ENCODE measurements at places on chromosomes 7 and 10. TPM values are rescaled to one million over a fixed set of nuclear protein-coding genes. Genes with fewer than 3 reads are reported as not detected.

VGF gene
- not detected for total RNA-seq

TACR2 gene
- 0.66 TPM for total RNA-seq

CAV2 gene
- 311 TPM for total RNA-seq

ACADSB gene
- total RNA-seq = 22.6 TPM

LRMDA gene
- 11.1 TPM for total RNA-seq

TEX47 gene
- total RNA-seq = not detected

CPA4 gene
- 2.0 TPM for total RNA-seq

PCLO gene
- total RNA-seq = 5.3 TPM

CNPY1 gene
- total RNA-seq = not detected

GRCh38 chr7:32042900-32043299 lies 27.3 kb downstream of the PDE1C start:
- H3K27me3 ChIP-seq = no peaks in the 10 kb centered on the region
- no peaks in the 10 kb centered on the region for H3K4me1 ChIP-seq
- DNase-seq = no peak

- H3K36me3 ChIP-seq = no peaks in the 10 kb centered on the region
- no peaks in the 10 kb centered on the region for H3K4me1 ChIP-seq
- no peaks in the 10 kb centered on the region for H3K27me3 ChIP-seq
- no peak for DNase-seq
- H3K27ac ChIP-seq = no peak overlapping the region
Measured at GRCh38 chr10:98384531-98385133, 30.4 kb downstream of the PYROXD2 start.

DNA sequence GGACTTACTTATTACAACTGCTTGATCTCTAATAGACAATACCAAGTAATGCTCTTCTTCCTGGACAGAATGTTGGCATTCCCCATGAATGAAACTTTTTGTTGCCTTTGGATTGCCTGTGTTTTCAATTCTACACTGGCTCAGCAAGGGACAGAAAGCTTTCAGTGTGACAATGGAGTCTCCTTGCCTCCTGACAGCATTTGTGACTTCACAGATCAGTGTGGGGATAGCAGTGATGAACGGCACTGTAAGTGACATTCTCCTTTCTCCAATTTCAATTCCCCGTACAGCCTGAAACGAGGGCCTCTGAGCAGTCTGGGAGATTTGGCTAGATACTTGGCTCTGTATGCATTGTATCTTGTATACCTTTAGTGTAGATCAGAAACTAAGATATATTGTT lies 290 bp downstream of the MALRD1 start:
- no peak overlapping the region for H3K4me3 ChIP-seq
- H3K27me3 ChIP-seq = no peaks in the 10 kb centered on the region
- H3K36me3 ChIP-seq = no peaks in the 10 kb centered on the region
- DNase-seq = no peak
- no peaks in the 10 kb centered on the region for H3K4me1 ChIP-seq

GRCh38 chr10:61662794-61663259 lies at the start of gene CABCOCO1:
CABCOCO1 (plus strand) TSS chr10:61662929; CDS start chr10:61662973, 44 bp downstream.
- H3K36me3 ChIP-seq = no peaks in the 10 kb centered on the region
- peak within 1 kb of the TSS; percentile 68 for H3K27ac ChIP-seq
- DNase-seq = peak; percentile 61
- H3K27me3 ChIP-seq = no peaks in the 10 kb centered on the region

DNA sequence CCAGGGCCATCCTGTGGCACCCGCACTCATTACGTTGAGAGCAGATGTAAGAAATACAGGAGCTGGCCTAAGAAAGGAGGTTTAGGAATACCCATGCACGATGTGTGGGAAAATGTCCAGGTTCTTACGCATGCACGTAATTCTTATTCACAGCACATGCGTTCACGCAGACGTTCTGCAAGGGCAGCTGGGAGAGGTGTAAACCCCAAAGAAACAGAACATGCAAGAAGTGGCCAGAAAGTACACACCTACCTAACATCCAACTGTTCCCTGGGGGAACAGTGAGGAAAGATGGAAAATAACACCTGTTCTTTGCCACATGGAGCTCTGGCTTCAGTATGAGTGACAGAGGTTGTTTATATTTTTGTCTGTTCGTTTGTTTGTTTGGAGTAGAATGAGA lies 285.6 kb downstream of the PRPF18 start:
- H3K27ac ChIP-seq = no peak overlapping the region
- H3K4me3 ChIP-seq = no peak overlapping the region
- no peaks in the 10 kb centered on the region for H3K4me1 ChIP-seq
- H3K27me3 ChIP-seq = no peaks in the 10 kb centered on the region

GRCh38 chr10:121244818-121245217 lies 353.4 kb downstream of the FGFR2 start:
- peaks cover 4% of the 10 kb centered on the region for H3K27me3 ChIP-seq
- no peaks in the 10 kb centered on the region for H3K36me3 ChIP-seq
- no peaks in the 10 kb centered on the region for H3K4me1 ChIP-seq

DNA sequence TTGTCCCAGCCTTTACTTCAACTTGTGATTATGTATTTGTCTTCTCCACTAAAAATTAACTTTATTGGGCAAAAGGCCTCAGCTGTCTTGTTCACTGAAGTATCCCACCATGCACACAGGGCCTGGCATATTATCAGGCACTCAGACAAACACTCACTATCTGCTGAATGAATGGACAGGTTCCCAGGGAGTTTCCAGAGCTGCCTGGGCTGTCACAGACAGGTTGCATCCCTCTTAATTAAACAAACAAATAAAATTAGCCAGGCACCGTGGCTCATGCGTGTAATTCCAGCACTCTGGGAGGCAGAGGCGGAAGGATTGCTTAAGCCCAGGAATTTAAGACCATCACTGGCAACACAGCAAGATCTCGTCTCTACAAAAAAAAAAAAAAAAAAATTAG lies 1.5 kb upstream of the TSPAN14 start:
- H3K4me1 ChIP-seq = no peaks in the 10 kb centered on the region
- H3K36me3 ChIP-seq = no peaks in the 10 kb centered on the region
- H3K27me3 ChIP-seq = no peaks in the 10 kb centered on the region
- no peak for DNase-seq
- H3K4me3 ChIP-seq = no peak overlapping the region

- no peak for DNase-seq
- no peak overlapping the region for H3K27ac ChIP-seq
- H3K36me3 ChIP-seq = no peaks in the 10 kb centered on the region
- no peak overlapping the region for H3K4me3 ChIP-seq
- no peaks in the 10 kb centered on the region for H3K4me1 ChIP-seq
- no peaks in the 10 kb centered on the region for H3K27me3 ChIP-seq
Measured at GRCh38 chr10:65518379-65518778, 1407.5 kb upstream of the LRRTM3 start.

DNA sequence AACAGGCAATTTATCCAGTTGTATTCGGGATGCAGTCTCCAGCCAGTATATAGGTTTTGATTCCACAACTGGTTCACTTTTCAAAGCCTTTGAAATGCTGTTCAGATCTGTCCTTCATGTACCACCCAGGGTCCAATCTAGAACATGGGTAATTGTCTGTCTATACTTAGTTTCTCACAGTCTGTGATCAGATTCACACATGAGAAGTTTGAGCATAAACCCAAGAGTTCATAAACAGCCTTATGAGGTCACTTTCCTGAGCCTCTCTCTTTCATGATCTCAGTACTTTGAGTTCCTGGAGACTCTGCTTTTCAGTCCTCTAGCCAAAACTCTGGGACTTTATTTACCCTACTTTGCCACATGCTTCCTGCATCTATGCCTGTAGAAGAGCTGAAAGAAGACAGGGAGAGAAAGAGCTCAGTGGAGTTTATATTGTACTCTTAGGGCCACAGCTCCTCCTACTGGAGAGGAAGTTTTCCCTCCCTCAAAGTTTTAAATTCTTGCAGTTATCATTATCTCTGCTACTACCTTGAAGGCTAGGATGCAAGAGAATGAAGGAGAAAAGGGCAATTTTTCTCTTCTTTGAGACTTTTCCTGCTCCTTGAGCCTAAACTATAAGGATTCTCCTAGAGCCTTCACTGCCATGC lies 172.0 kb downstream of the ZEB1 start:
- no peak overlapping the region for H3K4me3 ChIP-seq
- H3K36me3 ChIP-seq = no peaks in the 10 kb centered on the region
- DNase-seq = no peak
- H3K27ac ChIP-seq = no peak overlapping the region
- H3K27me3 ChIP-seq = no peaks in the 10 kb centered on the region

DNA sequence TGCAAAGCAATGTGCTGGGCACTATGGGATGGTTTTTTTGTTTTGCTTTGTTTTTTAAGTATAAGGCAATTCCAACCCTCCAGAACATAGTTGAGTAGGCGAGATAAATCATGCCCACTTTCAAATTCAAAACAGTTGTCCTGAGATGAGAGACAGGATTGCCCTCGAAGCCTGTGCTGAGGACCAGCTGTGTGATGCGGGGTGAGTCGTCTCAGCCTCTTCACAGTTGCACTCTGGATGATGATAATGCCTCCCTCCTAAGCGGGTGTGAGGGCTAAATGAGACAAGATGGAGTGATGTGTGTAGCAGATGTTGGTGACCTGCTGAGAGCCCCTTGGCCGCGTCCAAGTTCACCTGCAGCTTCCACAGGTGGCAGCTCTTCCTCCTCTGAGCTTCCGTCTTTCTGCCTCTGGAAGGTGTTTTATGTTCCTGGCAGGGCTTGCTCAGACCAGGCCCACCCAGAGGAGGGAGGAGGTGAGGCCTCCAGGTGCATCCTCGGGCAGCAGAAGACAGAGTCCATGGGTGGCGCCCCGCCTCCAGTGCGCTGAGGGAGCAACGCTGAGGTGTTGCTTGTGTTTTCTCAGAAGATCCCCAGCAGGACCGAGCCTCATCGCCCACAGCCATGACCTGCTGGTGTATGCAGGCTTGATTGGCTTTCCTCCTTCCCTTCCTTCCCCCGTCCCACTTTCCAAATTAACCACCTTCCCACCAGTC lies 30.6 kb downstream of the ECHDC3 start:
- no peak overlapping the region for H3K27ac ChIP-seq
- no peaks in the 10 kb centered on the region for H3K27me3 ChIP-seq
- H3K4me1 ChIP-seq = no peaks in the 10 kb centered on the region
- H3K4me3 ChIP-seq = no peak overlapping the region

- H3K36me3 ChIP-seq = no peaks in the 10 kb centered on the region
- H3K4me1 ChIP-seq = no peaks in the 10 kb centered on the region
- H3K27me3 ChIP-seq = no peaks in the 10 kb centered on the region
- DNase-seq = no peak
Measured at GRCh38 chr7:1758028-1758858, 88.2 kb downstream of the ELFN1 start.

- peak overlapping the region; percentile 43 for H3K4me3 ChIP-seq
- H3K27me3 ChIP-seq = no peaks in the 10 kb centered on the region
- H3K36me3 ChIP-seq = no peaks in the 10 kb centered on the region
Measured at GRCh38 chr7:150520145-150520544, 5.5 kb downstream of the GIMAP7 start.

DNA sequence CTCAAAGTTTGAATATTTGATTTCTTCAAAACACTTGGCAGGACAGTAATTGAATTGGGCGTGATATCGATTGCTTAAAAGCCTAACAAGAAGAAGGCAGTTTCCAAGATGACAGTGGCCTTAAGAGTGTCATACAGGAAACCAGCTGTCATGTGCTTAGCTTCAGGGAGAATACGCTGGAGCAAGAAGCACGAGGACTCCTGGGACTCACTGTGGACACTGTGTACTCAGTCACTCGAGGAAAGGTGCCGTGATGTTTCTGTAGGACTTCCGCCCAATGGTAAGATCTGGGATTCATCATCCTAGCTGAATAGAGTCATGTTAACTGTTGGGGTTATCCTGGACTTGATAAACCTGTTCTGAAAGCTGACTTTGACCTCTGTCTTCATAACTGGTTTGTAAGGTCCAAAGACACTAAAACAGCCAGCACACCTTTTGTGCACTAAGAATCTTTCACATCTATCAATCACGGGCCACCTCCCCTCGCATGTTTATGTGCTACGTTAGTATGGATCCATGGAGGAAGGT lies 113.5 kb downstream of the CELF2 start:
- H3K27ac ChIP-seq = no peak overlapping the region
- H3K4me1 ChIP-seq = no peaks in the 10 kb centered on the region
- H3K27me3 ChIP-seq = no peaks in the 10 kb centered on the region
- H3K4me3 ChIP-seq = no peak overlapping the region
- H3K36me3 ChIP-seq = no peaks in the 10 kb centered on the region
- no peak for DNase-seq

DNA sequence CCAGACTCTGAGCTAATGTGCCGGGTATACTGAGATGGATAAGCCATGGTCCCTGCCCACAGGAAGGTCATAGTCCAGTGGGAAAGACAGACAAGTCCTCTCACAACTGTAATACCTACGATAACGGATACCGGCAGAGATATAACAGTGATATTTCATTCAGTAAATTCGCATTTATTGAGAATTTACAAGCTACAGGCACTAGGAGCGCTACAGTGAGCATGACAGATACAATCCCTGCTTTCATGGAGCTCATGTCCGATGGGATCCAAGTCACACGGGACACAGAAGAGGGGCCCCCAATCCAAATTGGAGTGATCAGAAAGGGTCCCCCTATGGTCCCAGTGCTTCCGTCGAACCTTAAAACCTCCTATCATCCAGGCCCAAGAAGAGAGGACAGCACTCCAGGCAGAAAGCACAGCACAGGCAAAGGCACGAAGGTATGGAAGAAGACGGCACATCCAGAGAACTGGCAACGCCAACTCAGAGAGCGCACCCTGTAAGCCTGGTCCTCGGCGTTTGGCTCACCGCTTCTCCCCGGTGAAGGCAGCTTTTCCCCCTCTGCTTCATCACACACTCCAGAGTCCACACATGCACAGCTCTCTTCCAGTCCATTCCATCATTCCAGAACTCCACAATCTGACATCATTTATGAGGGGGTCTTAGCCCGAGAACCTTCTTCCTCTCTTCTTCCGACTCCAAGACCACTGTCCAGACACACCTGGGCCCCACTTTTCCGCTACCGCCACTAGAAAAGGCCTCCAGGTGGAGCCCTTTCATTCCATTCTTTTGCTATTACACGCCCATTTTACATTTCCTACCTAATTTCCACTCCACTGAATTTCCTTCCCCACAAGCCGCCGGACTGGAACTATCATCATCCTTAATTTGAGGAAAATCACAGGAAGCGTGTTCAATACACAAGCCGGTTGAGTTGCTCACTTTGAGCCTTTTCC lies 47.8 kb upstream of the NKX2-3 start:
- H3K4me1 ChIP-seq = no peaks in the 10 kb centered on the region
- peaks cover 40% of the 10 kb centered on the region for H3K27me3 ChIP-seq
- no peaks in the 10 kb centered on the region for H3K36me3 ChIP-seq
- H3K4me3 ChIP-seq = no peak overlapping the region
- no peak overlapping the region for H3K27ac ChIP-seq
- no peak for DNase-seq

DNA sequence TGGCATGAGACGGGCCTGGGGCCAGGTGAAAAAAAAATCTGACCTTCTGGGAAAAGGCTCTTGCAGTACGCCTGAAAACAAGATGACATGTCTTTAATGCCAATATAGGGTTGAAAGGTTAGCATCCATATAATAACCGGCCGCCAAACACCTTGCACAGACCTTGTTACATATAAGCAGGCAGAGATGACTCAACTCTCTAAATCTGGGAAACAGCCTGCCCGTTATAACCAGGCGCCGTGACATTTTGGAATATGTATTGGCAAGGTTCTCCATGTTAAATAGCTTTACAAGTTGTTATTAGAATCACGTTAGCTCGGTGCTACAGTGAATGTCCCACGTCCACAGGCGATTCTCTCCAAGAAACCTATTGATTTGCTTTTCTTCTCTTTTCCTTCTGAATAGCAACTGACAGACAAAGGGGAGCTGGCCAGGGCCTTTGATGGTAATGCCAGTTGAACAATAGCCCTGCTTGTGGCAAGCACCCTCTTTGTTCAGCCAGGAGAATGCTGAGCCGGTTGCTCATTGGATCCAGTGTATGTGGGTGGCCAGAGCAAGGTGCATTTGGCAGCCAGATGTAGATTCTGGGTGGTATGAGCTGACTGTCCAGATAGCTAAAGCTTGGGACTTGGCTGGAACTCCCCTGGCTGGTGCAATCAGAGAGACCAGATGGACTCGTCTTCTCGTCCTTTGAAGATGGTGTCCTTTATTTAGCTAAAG lies 80.1 kb upstream of the AUTS2 start:
- no peaks in the 10 kb centered on the region for H3K27me3 ChIP-seq
- no peaks in the 10 kb centered on the region for H3K36me3 ChIP-seq
- no peak overlapping the region for H3K27ac ChIP-seq
- H3K4me3 ChIP-seq = no peak overlapping the region
- H3K4me1 ChIP-seq = no peaks in the 10 kb centered on the region
- no peak for DNase-seq
